AG04450 (cell line): ENCODE measurements at places on chromosomes 7 and 10.

GRCh38 chr7:132947011-132947410, 134.9 kb downstream of the CHCHD3 start:
- no peak for DNase-seq

DNA sequence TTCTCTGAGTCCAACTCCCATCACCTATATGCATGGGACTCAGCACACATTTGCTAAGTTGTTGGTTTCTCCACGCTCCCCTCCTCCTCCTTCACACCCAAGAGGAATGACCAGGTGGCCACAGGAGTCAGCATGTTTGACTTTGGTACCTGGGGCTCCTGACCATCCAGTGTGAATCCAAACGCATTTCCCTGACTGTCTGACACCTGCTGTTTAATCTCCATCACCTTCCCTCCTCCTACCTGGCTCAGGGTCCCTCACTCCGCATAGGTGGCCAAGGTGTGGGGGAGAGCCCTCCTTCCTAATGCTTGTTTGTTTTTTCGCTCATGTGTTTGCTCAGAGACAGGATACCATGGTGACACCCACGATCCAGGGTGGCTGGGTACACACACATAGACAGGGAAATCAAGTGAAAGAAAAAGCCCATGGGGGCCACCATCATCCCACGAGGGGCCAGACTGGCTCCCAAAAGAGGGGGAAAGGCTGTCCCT, 194.9 kb downstream of the KCNMA1 start:
- no peak for DNase-seq

DNA sequence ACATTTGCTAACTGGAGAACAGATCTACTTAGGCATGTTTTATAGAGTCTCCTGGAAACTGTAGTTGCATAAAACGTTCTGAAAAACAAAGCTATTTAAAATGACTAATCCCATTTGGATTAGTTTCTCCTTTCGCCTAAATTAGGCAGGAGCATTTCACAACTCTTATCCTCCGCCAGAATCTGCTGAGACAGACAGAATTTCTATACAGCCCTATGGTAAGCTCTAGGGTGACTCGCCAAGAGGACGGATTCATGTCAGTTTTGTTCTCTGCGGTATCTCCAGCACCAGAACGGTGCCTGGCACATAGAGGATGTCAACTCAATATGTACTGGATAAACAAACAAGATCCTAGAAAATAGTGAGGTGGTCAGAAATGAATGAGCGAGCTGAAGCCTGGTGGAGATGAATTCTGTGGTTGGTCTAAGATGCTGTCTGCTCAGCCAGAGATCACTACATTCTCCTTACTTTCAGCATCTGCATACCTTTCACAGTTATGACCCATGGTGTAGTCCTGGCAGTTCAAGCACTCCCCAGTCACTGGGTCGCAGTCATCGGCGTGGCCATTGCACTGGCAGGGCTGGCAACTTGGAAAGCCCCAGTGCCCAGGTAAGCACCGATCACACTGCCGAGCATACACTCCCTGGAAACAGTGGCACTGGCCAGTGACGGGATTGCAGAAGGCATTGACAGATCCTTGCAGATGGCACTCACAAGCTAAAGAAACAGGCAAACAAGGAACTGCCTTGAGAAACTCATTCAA, 44.0 kb downstream of the LAMB1 start:
- DNase-seq: no peak

DNA sequence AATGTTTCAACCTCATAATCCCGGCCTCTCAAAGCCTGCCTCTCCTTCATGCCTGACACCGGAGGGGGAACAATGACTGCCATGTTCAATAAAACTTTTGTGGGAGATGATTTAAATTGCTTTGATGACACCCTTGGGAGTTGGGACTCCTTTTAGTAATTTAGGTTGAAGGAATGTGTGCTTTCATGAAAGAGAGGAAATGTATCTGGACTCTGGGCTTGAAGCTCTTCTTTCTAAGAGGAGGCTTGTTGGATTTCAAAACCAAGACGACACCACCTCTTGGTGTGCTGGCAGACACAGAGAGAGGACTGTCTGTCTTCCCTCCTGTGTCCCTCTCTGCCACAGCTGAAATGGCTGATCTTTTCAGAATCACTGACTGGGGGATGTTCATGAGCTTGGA, 168.1 kb downstream of the GALNT17 start:
- no peak for DNase-seq

GRCh38 chr7:100682991-100683658, 9.6 kb downstream of the GNB2 start:
- DNase-seq: no peak

DNA sequence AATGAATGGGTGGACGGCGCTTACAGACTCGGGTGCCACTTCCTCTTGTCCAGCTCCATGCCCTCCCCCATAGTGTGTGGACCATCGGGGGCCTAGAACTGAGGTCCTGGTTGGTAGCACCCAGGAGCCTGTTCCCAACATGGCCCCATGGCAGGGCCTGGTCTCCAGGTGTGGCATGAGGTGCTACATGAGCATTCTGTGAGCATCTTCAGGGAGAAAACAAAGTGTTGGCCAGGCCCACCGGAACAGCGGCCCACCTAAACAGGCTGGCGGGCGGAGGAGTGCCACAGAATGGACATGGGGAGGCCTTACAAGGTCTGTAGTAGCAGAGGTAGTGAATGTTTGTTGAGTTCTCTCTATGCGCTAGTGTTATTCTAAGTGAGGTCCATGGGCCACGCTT, 76.9 kb downstream of the PARP12 start:
- no peak for DNase-seq

DNA sequence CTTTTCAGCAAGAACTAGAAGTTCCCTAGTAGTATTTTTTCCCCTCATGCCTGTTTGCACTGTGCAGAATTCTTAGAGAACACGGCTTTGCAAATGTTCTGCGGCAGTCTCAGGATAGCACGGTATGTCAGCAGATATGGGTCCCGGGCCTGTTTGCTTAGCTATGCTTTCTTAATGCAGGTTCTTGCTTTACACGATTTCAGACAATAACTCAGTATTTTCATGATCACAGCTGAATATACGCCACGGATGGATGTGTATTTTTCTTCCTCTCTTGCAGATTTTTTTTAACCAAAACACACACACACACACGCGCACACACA, 137.3 kb downstream of the HECW1 start:
- DNase-seq: no peak

DNA sequence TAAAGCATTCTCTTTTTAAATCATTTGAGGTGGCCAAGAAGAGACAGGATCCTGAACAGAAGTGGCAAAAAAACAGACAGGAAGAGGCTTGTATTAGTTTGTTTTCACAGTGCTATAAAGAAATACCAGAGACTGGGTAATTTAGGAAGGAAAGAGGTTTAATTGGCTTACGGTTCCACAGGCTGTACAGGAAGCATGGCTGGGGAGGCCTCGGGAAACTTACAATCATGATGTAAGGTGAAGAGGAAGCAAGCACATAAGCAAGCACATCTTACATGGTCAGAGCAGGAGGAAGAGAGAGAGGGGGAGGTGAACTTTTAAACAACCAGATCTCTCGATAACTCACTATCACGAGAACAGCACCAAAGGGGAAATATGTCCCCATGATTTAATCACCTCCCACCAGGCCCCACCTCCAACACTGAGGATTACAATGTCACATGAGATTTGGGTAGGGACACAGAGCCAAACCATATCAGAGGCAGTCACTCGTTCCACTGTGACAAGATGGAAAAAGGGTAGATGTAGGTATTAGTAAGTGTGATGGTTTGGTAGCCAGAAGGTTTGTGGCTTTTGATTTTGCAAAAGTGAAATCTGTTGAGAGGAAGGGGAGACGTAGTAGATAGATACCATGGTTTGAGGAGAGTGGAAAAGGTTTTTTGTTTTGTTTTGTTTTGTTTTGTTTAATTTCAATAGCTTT, 5.1 kb downstream of the MSRB2 start:
- DNase-seq: no peak

GRCh38 chr10:116947841-116948529, 57.0 kb downstream of the SHTN1 start:
- no peak for DNase-seq

GRCh38 chr7:7519528-7519927, 16.1 kb downstream of the COL28A1 start:
- DNase-seq: no peak

GRCh38 chr7:94643771-94644545, 12.0 kb downstream of the SGCE start:
- no peak for DNase-seq

GRCh38 chr10:97325754-97326153, 6.7 kb downstream of the FRAT1 start:
- DNase-seq: no peak

DNA sequence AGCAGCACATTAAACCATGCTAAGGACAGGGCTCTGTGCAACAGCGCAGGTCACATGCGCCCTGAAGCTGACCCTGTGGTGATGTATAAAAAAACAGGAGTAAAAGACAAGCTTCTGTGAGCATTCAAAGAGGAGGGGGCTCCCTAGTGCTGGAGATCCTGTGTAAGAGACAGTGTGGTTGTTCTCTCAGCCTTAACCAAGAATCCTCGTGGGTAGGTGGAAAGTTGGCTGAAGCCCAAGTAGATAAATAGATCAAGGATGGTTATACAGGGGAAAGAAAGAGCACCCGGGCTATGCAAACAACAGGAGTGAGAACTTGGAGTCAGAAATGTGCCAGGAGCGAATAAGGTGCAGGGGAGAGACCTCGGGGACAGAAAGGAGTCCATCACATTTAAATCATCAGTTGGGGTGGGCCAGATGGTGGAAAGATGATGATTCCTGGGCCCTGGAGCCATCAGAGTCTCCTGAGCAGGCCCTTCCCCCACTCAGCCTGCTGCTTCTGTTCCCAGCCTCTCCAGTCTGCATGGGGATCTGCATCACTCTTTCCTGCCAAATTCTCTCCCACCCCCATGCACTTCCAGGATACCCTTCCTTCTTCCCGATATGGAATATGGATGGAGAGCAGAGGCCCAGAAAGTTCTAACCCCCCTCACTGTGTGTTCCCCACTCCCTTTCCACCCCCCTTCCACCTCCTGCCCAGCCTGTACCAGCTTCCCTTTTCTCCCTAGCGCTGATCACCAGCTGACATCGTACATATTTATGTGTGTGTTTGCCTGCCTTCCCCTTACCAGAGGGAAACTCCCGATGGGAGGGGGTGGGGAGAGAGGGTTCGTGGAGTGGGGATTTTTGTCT, 78.1 kb upstream of the PRR15 start:
- DNase-seq: no peak

GRCh38 chr10:11475831-11476434, 135.5 kb downstream of the USP6NL start:
- DNase-seq: no peak

- no peak for DNase-seq
Observed at GRCh38 chr10:107585630-107586029, 421.1 kb upstream of the SORCS1 start.

DNA sequence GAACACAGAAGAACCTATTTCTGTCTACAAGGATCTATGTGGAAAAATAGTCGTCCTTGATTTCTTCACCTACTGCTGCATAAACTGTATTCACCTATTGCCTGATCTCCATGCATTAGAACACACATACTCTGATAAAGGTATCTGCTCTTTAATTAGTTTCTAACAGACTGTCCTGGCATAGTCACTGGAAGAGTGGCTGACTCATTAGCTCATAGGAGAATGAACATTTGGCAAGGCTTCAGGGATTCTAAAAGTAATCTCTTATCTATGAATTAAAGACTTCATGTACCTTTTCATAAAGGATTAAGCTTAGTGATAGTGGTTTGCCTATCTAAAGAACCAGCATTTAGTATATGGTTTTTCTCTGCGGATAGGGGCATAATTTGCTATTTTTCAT, 4.1 kb downstream of the NHLRC2 start:
- no peak for DNase-seq

GRCh38 chr7:99011706-99012404, 132.1 kb downstream of the SMURF1 start:
- no peak for DNase-seq

DNA sequence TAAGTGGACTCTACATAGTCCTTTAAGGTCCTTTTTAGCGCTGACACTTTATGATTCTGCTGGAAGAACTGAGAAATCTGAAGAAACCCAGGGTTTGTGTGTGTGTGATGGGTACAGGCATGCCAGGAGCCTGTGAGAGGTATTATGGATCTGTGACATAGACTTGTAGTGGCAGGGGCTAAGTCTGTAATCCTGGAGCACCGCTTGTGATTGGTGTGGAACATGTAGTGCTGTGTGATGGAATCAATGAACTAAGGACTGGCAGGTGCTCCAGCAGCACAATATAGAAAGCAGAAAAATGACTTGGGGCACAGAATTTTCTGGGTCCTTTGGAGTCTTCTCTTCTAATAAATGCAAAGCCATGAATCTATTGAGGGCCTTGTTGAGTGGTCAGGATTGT, 163.9 kb downstream of the ST7 start:
- DNase-seq: no peak

DNA sequence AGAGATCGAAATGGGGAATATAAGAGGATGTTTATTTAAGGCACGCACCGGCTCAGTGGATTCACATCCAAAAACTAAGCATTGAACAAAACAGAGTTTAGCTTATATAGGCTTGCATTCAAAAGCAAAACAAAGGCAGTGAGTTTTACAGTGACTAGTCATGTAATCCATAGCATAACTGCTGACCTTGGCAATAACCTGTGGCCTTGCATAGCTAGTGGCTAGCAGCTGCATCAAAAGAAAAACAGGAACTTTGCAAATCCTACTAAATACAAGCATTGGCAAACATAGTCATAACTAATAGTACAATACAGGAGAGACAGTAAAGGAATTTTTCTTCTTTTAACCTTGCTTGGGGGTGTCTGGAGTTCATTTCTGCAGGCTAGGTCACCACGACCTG, 9.7 kb upstream of the ZNF485 start:
- no peak for DNase-seq

DNA sequence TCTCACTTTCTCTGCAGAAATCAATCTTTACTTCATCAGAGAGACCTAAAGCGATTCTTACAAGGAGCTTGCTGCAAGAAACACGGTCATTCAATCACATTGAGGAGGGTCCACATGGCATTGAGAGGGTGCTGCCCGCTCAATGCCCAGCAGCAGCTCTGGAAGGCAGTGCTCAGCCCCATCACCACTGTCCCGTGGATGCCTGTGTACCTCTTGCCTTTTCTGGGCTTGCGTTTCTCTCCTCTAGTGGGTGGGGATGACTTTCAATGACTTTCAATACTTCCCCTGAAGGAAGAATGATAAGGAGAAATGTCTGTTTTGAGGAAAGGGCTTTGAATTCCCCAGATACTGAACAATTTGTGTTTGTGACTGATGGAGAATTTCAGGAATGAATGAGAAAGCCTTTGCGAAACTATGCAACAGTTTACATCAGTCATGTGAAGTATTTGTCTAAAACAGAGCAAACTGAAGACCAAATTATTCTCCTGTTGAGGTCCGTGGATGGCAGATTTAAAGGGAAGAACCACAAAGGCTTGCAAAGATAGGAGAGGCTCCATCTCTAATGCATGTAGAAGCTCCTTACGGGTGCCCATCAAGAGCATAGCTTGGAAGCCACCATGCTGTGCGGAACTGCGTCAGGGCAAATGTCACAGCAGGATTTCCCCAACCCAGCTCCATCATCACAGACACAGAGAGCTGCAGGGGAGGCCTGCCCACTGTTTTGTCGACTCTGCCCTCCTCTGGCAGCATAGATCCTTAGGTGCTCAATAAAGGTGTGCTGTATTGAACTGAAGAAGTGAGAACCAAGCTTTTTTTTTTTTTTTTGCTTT, 6.6 kb upstream of the ZNF22 start:
- peak; percentile 62 for DNase-seq

GRCh38 chr10:100791369-100792058, 46.1 kb downstream of the PAX2 start:
- DNase-seq: no peak
